ENCODE measurements at places on chromosomes 12 and 14.
A peak's percentile ranks its signal among the peaks of the same experiment; 100 is the strongest.

GRCh38 chr12:19177754-19178153 lies 48.2 kb downstream of the PLEKHA5 start:
- DNase-seq, result no peak

- DNase-seq, result no peak
Observed at GRCh38 chr12:19915392-19916195, 452.7 kb upstream of the PDE3A start.

DNA sequence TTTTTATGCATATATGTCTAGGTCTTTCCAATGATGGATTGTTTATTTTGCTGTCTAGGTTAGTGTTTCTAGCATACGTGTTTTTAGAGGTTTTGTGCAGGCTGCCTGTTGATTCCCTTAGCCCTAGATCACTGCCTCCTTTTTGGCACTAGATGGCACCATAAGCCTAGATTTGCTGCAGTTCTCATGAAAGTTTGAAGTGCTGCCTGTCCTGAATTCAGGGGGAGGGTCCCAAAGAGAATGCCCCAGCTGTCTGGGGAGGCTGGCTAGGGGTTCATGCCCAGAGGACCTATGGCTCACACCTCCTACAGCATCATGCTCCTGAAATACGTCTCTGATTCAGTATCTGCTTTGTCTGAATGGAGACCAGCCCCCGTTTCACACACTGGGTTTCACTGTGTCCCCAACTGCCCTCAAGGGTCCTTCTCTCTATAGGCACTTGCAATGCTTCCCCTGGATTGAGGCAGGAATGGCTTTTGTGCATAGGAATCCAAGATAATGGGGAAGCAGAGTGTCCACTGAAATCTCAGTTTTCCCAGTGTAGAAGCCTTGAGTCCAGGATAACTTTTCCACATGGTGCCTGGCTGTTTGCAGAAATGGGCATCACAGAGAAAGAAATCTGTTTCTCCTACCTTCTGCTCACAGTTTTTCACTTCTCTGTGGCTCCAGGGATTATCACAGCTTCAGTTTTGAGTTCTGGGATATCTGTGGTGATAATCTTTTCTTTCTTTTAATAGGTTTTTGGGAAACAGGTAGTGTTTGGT lies 14.2 kb upstream of the TXNRD1 start:
- DNase-seq, result peak; percentile 8

- DNase-seq, result no peak
Observed at GRCh38 chr14:66056926-66057552, 429.1 kb upstream of the CCDC196 start.

GRCh38 chr12:52552055-52552454 lies 890 bp downstream of the KRT71 start:
- DNase-seq, result no peak

- no peak for DNase-seq
Observed at GRCh38 chr14:48568252-48568651, 892.8 kb upstream of the MDGA2 start.

DNA sequence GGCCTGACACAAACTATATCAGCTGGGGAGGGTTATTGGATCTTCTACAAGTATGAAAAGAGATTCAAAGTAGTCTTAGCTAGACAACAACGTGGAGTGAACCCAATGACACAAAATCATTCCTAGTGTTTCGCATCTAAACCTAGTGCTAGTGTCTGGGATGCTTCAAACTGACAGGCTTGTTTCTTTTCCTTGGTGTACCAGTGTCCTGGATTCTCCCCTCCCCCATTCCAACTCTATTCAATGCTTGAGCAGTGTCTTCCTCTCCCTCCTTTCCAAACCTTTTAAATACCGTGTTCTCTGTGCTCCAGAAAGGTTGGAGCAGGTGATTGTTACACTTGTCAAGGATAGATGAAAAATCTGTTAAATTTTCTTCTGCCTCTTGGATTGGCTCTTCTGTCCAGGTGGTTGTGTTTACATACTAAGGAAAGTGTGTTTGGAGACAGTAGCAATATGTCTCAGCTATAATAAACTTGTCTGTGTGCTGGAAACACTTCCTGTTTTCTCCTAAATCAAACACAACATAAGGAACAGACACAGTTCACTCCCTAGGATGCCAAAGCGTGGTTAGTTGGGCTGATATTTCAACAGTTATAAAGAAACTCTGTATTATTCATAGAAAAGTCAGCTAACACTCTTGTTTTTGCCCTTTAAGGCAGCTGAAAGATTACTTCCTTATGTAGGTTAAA lies 14.4 kb upstream of the GUCY2C start:
- DNase-seq, result no peak

GRCh38 chr12:108822497-108823205 lies 34.7 kb downstream of the SSH1 start:
- DNase-seq, result no peak

DNA sequence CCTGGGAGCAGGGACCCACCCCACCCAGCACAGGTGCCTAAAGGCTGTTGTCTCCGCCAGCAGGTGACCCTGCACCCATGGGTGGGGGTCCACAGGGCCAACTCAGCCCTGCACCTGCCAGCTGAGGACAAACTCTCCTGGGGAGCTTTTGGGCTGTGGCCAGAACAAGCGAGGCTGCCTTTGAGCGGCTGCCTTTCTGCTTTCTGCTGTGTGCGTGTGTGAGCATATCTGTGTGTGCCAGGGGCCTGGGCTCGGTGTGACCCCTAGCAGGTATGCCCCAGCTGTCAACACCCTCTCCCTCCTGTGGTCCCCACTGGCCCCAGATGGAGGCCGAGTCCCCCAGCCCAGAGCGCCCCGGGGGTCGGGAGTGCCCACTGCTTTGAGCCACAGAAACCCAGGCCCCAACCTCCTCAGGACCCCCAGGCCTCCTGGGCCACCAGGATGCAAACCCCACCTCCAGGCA lies 25.9 kb upstream of the GPR132 start:
- DNase-seq, result no peak

GRCh38 chr12:113059071-113059595 lies 2.6 kb downstream of the DTX1 start:
- no peak for DNase-seq
